PC-9 (cell line): ENCODE measurements at places on chromosomes 7 and 10. TPM values are rescaled to one million over a fixed set of nuclear protein-coding genes. Genes with fewer than 3 reads are reported as not detected.

GRCh38 chr10:132642732-132643008 is 105.1 kb downstream of the INPP5A start:
- no peak for DNase-seq

DNA sequence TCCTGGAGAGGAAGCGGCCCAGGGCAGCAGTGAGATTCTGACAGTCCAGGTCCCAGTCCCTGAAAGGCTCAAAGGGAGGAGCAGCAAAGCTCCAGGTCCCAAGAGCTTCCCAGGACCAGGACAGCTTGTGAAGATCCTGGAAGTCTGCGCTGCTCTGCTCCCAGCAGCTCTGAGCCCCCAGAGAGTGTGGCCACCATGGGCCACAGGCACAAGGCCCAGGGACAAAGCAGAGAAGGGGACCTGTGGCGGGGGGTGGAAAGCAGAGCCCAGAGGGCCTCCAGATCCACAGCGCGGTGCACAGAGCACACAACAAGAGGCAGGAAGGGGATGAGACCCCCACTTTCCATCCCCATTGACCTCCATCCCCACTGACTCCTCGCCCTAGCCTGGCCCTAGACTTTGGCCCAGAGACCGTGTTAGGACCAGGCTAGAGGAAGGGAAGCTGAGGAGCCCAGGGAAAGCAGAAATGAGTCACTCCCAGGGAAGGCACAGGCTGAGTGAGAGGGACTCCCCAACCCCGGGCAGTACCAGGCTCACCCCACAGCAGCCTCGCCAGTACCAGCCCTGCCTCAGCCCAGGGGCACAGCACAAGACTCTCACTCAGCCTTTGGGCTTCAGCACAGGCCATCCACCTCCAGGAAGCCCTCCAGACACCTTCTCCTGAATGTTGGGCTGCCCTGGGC is 75.5 kb downstream of the GRID1 start:
- DNase-seq, result no peak

DNA sequence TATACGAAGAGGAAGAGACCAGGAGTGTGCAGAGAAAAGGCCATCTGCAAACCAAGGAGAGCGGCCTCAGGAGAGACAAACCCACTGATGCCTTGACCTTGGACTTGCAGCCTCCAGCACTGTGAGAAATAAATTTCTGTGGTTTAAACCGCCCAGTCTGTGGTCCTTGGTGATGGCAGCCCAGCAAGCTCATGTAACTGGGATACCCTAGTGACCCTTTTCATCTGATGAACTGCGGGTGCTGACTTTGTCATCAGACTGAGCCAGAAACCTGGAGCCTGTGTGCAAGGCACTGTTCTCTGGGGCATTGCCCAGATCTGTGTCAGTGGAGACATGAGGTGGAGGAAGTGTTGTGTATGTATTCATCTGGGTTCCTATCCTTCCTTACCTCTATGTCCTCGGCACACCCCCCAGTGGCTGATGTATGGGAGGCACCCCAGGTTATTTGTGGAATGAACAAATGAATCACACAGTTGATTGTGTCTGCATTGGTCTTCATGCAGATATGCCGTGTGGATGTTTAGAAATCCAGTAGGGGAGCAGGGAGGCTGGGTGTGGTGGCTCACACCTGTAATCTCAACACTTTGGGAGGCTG is 64.5 kb upstream of the BTBD16 start:
- no peak for DNase-seq

- no peak for DNase-seq
Observed at GRCh38 chr7:109376576-109376975, 806.9 kb downstream of the DNAJB9 start.

DNA sequence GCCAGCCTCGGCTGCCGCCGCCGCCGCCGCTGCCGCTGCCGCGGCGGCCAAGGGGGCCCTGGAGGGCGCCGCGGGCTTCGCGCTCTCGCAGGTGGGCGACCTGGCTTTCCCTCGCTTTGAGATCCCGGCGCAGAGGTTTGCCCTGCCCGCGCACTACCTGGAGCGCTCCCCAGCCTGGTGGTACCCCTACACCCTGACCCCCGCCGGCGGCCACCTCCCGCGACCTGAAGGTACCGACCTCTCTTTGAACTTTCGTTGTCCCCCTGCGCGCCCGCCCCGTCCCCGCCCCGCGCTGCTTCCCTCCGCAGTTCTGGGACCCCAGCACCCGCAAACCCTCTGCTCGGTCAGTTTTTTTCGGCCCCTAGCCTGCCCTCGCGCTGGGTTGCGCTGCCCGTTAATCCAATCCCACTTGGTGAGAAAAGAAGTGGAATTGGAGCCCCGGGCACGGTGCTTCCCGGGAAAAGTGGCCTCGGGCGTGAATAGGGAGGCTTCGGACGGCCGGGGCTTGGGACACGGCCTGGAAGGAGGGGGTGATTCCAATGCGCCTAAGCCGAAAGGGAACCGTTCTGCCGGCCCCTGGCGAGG is 543 bp downstream of the HMX3 start:
- DNase-seq, result no peak

- DNase-seq, result no peak
Observed at GRCh38 chr10:104520653-104521052, 120.4 kb upstream of the SORCS3 start.

GRCh38 chr10:11305825-11306593 is 288.3 kb downstream of the CELF2 start:
- no peak for DNase-seq

GRCh38 chr10:121713486-121713885 is 115.2 kb upstream of the FGFR2 start:
- DNase-seq, result no peak

DNA sequence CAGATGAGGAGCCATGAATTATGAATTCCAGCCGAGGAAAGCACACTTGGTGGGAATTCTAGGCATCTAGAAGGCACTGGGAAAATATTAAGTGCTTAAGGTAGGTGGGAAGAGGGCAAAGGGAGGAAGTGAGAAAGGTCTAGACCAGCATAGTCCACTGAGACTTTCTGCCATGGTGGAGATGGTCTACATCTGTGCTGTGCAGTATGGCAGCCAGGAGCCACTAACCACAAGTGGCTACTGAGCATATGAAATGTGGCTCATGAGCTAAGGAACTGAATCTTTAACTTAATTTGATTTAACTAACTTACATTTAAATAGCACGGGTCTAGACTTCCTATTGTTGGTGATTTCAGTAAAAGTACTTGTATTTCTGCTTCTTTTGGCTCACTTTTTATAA is 82.5 kb upstream of the SEM1 start:
- DNase-seq, result no peak

DNA sequence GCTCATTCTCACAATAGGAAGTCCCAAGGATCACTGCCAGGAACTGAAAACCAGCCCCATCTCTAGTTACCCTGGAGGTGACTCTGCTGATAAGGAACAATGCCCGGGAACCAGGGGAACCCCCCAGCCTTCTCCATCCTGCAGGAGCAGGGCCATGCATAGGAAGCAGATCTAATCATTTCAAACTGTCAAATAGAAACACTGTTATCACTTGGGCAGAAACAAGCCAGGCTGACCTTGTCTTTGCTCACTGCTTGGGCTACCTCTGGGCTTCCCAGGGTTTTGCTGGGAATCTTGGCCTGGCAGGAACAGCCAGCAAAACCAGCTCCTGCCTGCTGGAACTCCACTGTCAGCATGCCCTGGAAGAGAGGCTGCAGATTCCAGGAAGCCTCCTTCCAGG is 114.1 kb downstream of the RNF216 start:
- peak; percentile 14 for DNase-seq

DNA sequence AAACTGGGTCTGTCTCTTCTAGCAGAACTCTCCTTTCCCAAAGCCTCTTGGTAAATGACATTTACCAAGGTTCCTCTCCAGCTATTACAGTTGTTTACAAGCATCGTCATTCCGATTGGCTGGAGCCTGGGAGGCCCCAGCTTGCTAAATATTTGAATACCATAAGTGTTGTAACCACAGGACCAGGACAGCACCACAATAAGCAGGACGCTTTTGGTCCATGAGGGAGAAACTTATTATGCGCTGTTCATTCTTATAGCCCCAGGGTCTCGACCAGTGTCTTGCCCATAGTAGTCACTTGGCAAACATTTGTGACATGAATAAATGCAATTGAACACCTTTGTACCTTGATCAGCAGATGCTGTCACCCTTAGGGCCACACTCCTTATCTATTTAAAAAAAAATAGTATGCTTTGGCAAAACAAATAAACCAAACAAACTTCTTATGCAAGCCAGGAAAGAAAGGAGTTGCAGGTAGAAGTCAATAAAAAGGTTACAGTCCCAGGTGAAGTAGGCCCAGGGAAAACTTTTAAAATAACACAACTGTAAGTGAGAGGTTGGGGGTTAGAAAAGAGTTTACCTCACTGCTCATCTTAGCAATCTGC is 32.8 kb downstream of the NRAP start:
- no peak for DNase-seq

DNA sequence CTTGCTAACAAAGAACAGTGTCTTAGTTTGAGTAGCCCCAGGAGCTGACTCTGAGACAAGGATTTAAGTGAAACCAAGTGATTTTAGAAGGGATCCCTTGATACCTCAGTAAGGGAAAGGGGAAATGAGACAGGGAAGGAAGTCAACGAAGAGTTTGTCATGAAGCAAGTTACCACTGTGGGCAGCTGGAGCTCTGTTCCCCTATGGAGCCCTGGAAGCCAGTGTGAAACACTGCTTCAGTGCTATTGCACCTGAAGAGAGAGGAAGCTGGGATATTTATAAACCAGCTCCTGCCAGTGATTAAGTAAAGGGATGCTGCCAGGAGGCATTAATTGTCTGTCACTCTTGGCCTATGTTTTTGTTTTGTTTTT is 58.9 kb upstream of the WAPL start:
- no peak for DNase-seq

DNA sequence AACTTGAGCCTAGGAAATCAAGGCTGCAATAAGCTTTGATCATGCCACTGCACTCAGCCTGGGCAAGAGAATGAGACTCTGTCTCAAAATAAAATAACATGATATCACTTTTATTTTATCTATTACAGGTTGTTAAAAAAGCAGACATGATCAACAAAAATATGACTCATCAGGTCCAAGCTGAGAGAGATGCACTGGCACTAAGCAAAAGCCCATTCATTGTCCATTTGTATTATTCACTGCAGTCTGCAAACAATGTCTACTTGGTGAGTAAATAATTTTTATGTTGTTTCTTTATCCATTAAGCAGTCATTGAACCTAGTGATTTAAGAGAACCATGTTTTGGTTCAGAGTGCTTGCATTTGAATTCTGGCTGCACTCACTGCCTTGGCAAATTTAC is 3.3 kb downstream of the MASTL start:
- no peak for DNase-seq

DNA sequence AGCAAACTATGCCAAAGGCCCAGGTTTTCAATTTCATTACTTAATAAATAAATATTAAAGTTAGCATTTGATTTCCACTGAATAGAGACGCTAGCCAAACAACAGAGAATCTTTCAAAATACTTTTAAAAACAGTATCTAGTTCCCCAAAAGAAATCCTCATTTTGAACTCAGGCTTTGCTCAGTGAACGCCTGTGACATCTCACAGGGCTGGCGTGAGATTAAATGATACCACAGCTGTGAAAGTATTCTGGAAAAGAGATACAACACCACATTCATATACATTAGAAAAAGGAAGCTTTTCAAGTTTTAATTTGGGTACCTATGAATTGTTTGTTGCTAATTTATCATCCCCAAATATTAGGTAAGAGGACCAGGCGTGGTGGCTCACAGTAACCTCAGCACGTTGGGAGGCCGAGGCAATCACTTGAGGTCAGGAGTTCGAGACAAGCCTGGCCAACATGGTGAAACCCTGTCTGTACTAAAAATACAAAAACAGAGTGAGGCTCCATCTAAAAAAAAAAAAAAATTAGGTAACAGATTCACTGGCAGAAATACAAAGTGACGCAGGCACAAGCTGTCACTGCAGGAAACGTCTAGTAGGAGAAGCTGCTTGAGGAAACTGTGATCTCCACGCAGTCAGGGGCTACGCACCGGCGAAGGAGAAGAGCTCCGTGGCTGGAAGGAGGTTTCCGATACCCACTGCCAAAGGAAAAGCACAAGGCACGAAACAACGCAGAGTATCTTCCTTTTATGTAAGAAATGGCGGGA is 50.0 kb downstream of the AMZ1 start:
- DNase-seq, result no peak

DNA sequence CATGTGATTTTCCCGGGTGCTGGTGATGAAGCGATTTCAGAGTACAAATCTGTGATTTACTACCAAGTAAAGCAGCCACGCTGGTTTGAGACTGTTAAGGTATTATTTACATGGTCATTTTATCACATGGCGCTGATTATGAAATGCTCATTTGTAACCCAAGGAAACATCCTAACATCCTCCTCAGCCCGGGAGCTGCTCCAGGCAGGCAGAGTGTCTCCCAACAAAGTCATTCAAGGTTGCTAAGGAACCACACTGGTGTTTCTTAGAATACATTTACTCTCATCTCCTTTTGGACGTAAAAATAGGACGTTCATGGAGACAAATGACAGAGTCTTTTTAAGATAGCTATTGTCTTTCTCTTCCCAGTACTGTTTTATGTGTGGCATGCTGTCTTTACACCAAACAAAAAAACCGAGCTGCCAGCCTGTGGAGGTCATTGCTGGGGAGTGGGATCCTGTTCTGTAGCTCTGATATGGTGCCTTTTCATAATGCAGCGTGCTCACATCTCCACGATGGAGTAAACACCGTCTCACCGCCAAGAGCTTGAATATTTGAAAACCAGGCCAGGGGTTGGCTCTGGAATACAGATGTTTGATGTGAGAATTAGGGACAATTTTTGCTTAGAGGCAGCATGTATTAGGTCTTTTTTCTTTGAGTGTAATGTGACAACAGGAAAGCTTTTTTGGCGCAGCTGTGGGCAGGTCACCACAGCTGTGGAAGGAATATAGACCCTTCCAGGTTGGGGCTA is 119.6 kb downstream of the DOCK1 start:
- no peak for DNase-seq

GRCh38 chr7:8625612-8626011 is 192.2 kb downstream of the NXPH1 start:
- no peak for DNase-seq

DNA sequence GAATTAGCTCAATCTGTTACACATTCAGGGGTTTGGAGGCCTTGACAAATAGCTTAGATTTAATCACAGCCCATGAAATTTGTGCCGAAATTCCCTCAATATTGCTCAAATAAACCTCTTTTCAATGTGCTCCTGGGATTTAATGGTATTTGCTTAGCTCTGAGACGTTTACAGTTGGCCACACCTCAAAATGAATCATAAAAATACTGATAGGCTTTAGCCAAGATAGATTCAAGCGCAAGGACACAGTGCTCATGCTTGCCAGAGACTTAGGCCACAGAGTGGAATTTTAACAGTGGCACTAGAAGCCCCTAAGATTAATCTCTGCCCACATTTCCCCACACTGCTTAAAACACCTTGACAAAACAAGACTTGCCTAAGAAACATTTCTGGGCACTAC is 2.3 kb upstream of the SEMA3C start:
- DNase-seq, result no peak

GRCh38 chr7:22016507-22016906 is 70.8 kb upstream of the CDCA7L start:
- DNase-seq, result no peak

MOGAT3 gene
- not detected in 2 replicates for total RNA-seq

TMEM184A gene
- total RNA-seq, result 21.4 TPM in 2 replicates

CCDC136 gene
- total RNA-seq, result 7.1 and 9.8 TPM in 2 replicates

IFIT2 gene
- 3.6 and 4.4 TPM in 2 replicates for total RNA-seq

CALN1 gene
- not detected in 2 replicates for total RNA-seq

GHRHR gene
- total RNA-seq, result not detected in 2 replicates

TMEM130 gene
- 2.1 and 3.8 TPM in 2 replicates for total RNA-seq

FOXI2 gene
- not detected in 2 replicates for total RNA-seq

TAS2R41 gene
- total RNA-seq, result not detected in 2 replicates
